ENCODE measurements at places on chromosomes 2 and 18. TPM values are rescaled to one million over a fixed set of nuclear protein-coding genes. Genes with fewer than 3 reads are reported as not detected.

The PXDN gene
- 1.5 TPM for total RNA-seq

The SGPP2 gene
- total RNA-seq: 0.70 TPM

The ABCG8 gene
- total RNA-seq: not detected

The CWC22 gene
- 22.1 TPM for total RNA-seq

The LCT gene
- 0.64 TPM for total RNA-seq

The M1AP gene
- not detected for total RNA-seq

The CD8B2 gene
- not detected for total RNA-seq

The CDKL4 gene
- 0.59 TPM for total RNA-seq

The NOSTRIN gene
- total RNA-seq: not detected

The HNMT gene
- not detected for total RNA-seq
